ENCODE measurements at places on chromosomes 6 and 20.

GRCh38 chr20:24273251-24273650 is 196.2 kb upstream of the SYNDIG1 start:
- no peak for DNase-seq

- DNase-seq: no peak
Observed at GRCh38 chr20:44495802-44496481, 20.3 kb downstream of the TTPAL start.

GRCh38 chr20:19757487-19758132 is 448 bp upstream of the RIN2 start:
- peak; percentile 52 for DNase-seq

- no peak for DNase-seq
Observed at GRCh38 chr6:113735491-113735890, 121.7 kb upstream of the MARCKS start.

GRCh38 chr6:38713812-38714211 is 1.3 kb upstream of the DNAH8 start:
- DNase-seq: no peak

GRCh38 chr6:17994019-17994418 is 6.6 kb upstream of the KIF13A start:
- DNase-seq: no peak

DNA sequence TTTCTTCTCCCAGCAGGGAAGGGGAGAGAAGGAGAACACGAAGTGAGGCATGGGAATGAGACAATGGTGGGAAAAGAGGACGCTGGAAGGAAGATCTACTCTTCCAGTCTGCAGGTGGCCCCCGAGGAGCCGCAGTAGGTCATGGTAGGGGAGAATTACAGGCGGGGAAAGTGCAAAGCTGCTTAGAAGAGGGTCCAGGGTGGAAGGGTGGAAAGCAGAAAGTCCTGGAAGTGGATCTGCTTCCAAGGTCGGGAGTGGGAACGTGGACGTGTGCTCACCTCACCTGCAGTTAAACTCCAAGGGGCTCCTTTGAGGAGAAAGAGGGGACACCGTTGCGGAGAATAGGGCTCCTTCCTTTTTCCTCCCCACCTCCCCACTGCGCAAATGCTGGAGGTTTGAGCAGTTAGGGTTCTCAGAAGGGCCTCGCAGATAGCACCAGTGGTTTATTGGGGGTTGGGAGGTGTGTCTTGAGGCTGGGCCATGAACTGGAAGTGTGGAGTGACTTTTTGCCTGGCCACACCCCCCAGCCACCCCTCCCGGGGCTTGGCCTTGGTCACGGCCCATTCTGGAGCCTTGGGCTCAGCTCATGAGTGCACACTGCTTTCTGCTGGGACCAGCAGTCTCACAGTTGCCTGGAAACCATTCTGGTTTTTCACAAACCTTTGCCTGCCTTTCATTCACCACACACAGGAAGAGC is 100.4 kb upstream of the MLN start:
- no peak for DNase-seq

GRCh38 chr6:90100059-90100665 is 196.5 kb downstream of the BACH2 start:
- DNase-seq: no peak
